ENCODE measurements at places on chromosomes 4 and X.

- DNase-seq: no peak
These were observed 12.3 kb downstream of the ABCD1 start for GRCh38 chrX:153736871-153737441.

DNA sequence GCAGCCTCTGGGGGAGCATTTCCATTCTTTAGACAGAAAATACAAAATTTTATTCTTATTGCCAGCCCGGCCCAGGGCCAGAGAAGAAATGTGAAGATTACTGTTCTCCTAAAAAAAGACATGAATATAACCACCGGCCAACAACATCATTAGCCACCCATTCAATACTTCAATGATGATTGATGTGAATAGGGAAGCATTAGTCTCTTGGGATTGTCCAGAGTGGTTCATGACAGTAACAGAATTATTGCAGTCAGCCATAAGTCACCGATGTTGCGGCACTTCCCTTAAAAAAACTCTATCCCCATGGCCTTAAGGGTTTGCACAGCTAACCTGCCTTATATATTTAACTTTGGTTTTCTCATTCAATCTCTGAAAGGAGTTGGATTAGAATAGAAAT is 418.7 kb downstream of the CENPC start:
- no peak for DNase-seq

DNA sequence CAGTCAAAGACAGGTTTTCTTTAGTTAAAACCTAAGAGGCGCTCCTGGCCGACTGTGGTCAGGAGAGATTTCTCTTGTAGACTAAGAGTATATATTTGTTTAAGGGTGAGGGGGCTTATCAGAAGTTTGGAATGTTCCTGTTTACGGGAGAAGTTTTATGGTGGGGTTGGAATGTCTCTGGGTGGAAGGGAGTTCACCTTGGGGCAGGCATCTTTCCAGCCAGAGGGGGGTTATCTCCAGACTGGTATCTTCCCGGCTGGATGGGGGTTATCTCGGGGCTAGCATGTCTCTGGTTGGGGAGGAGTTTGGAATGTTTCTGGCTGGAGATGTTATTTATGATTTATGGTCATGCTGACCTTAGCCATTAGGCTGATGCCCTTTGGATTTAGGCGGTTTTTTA is 116.0 kb downstream of the COX7B2 start:
- no peak for DNase-seq

GRCh38 chrX:40240844-40241243 is 143.1 kb upstream of the BCOR start:
- no peak for DNase-seq

DNA sequence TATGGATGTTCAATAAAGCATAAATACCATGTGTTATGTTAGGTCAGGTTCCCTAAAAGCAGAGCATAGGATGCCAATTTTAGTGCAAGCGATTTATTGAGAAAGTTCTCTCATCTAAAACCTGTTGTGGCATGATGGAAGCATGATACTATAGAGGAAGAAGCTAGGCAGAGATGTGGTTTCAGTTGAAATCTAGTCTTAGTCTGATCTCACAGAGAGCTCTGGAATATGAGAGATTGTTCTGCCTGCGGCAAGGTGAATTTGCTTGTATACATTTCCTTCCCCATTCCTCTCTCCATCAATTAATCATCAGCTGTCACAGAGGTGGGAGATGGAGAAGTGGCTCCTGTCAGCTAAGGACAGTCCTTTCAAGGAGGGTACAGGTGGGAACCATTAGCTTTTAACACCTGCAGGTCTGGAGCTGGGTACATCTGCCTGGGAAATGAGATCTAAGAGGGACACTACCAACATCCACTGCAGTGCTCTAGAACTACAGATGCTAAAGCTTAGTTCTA is 252.4 kb downstream of the CFAP299 start:
- no peak for DNase-seq

GRCh38 chrX:10854594-10854993 is 234.2 kb upstream of the MID1 start:
- no peak for DNase-seq

- no peak for DNase-seq
These were observed 44.3 kb downstream of the TASL start for GRCh38 chrX:30533266-30533665.

GRCh38 chrX:103442536-103442901 is 66.2 kb downstream of the BEX3 start:
- no peak for DNase-seq

GRCh38 chrX:69085151-69085550 is 80.1 kb downstream of the PJA1 start:
- no peak for DNase-seq

GRCh38 chr4:123624959-123625358 is 228.4 kb downstream of the SPRY1 start:
- no peak for DNase-seq

DNA sequence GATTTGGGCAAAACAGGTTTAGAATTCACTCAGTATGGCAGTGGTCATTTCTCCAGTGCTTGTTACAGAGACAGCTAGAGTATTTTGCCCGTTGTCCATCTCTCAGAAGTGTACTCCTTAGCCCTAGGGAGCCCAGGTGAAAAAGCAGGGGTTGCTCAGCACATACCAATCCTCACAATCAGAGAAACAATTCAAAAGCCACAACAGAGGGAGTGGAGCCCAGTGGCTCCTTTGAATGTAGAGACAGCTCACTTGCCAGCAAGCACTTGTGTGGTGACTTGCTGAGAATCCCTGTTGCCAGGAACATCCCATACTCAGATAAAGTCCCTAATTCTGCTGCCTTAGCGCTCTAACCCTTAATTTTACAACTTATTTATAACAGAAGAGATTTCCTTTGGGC is 1488.3 kb downstream of the RPA4 start:
- DNase-seq: no peak

DNA sequence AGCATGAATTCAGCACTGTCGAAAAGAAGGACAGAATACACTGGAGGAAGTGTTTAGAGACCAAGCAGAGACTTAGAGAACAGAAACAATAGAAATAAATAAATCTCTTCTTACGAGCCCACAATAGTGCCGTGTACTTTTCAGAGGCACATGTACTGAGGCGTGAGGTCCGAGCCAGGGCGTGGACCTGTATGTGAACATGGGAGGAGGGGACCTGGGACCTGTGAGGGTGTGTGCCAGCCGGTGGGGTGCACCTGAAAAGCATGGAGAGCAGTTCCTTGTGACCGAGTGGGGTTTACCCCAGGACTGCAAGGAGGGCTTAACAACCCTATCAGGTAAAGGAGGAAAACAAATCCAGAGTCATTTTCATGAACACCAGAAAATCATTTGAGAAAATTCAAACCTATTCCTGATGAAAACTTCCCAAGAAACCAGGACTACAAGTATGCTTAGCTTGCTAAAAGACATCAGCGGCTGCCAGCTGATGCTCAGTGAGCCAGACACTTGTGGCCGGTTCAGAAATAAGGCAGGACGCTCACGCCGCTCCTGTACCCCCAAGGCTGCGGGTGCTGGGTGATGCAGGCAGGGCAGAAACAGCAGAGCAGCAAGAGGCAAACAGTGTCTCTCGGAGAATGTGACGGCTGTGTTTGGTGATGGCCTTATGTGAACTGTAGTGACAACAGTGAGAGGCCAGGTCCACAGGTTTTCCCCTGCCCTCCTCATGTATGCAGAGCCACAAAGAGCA is 37.1 kb downstream of the NELFA start:
- DNase-seq: no peak

DNA sequence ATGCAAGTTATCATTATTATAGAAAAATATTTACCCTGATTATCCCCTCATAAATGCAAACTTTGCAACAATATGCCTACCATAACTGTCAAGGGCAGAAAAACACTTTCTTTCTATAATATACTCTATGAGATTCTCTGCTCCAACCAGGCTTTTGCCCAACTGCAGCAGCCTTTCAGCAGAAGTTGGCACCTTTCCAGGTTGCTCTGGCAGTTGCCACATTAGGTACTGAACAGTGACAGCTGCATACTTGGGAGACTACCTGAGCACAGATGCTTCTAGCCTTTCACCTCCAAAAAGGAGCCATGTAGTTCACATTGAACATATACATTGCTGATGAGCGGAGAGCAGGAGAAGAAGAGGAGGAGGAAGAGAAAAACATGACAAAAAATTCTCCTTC is 69.5 kb upstream of the BRWD3 start:
- no peak for DNase-seq

DNA sequence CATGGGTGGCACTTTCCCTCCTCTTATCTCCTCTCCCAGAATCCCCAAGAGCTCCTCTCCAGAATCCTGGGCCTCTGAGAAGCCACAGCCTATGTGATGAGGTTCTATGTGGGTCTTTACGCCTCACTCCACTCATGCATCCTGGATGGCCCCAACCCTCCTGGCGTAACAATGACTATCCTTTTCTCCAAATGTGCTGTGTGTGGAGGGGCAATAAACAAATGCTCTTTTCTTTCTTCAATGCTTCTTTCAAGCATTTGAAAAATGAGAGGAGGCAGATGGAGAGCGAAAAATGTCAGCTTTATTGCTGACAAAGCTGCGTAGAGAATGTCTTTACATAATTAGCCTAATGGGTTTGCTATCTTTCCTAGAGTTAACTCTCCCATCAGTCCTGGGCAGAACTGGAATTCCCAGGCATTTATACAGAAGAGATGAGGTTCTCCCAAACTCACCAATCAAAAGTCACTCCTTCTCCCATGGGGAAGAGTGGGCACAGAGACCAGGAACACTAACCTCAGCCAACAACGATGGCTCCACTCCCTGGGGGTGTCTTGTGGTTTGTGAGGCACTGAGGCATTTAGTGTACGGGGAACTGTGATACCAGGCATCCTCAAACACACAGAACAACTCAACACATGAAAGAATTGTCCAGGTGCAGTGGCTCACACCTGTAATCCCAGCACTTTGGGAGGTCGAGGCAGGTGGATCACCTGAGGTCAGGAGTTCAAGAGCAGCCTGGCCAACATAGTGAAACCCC is 118.9 kb upstream of the SLC34A2 start:
- DNase-seq: no peak

DNA sequence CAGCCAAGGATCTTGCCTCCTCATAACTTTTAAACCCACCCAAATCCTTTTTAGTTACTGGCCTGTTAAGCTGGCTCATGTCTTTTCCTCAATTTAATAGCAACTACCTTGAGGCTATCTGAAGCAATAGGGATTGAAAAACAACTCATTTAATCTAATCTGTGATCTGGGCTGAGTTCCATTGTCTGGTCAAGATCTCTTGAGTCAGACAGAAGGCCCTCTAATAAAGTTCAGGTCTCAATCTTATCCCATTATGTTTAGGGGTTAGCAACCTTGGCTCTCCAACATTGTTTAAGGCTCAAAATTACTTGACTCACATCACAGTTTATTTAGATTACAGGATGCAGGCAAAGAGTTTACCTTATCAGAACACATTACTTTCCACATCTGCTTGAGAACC is 436.1 kb downstream of the ANKRD50 start:
- DNase-seq: no peak
